ENCODE measurements at places on chromosomes 4 and X. TPM values are rescaled to one million over a fixed set of nuclear protein-coding genes. Genes with fewer than 3 reads are reported as not detected.

- peaks cover 14% of the 10 kb centered on the region for H3K36me3 ChIP-seq
- no peaks in the 10 kb centered on the region for H3K27me3 ChIP-seq
- DNase-seq = no peak
- H3K4me3 ChIP-seq = no peak overlapping the region
- no peak overlapping the region for H3K27ac ChIP-seq
Observed at GRCh38 chrX:3598046-3598605, 115.3 kb downstream of the PRKX start.

GRCh38 chr4:15550491-15550890 lies 80.8 kb downstream of the CC2D2A start:
- H3K4me1 ChIP-seq = peaks cover 19% of the 10 kb centered on the region
- H3K36me3 ChIP-seq = no peaks in the 10 kb centered on the region
- H3K27ac ChIP-seq = no peak overlapping the region
- no peaks in the 10 kb centered on the region for H3K27me3 ChIP-seq

GRCh38 chr4:143382596-143382995 lies 45.9 kb downstream of the GAB1 start:
- no peak overlapping the region for H3K27ac ChIP-seq
- no peak for DNase-seq
- no peaks in the 10 kb centered on the region for H3K36me3 ChIP-seq
- no peaks in the 10 kb centered on the region for H3K4me1 ChIP-seq
- no peak overlapping the region for H3K4me3 ChIP-seq

- H3K4me1 ChIP-seq = peaks cover 11% of the 10 kb centered on the region
- no peak overlapping the region for H3K4me3 ChIP-seq
- no peak for DNase-seq
- H3K27me3 ChIP-seq = no peaks in the 10 kb centered on the region
- H3K27ac ChIP-seq = no peak overlapping the region
Observed at GRCh38 chr4:38279650-38280322, 319.6 kb downstream of the PTTG2 start.

DNA sequence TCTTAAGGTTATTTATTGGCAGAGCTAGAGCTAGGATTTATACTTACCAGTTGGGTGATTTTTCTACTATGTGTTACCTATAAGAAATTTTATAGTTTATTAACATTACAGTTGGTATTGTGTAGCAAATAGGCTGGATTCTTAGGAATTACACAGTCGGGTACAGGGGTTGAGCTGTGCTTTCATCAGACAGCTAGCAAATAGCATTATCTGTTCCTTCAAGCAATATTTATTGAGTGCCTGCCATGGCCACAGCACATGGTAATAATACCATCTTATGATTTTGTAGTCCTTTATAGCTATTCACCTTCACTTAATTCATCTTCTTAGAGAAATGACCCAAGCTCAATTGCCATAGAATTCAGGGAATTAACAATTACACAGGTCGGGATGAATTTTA lies 109.4 kb upstream of the PACRGL start:
- no peaks in the 10 kb centered on the region for H3K27me3 ChIP-seq
- DNase-seq = no peak
- no peaks in the 10 kb centered on the region for H3K4me1 ChIP-seq
- H3K4me3 ChIP-seq = no peak overlapping the region
- H3K27ac ChIP-seq = no peak overlapping the region

GRCh38 chr4:26145212-26145611 lies 175.6 kb upstream of the RBPJ start:
- H3K36me3 ChIP-seq = no peaks in the 10 kb centered on the region
- H3K27ac ChIP-seq = no peak overlapping the region
- H3K27me3 ChIP-seq = peaks cover 2% of the 10 kb centered on the region
- DNase-seq = no peak
- peaks cover 14% of the 10 kb centered on the region for H3K4me1 ChIP-seq
- H3K4me3 ChIP-seq = no peak overlapping the region

- DNase-seq = no peak
- peaks cover 3% of the 10 kb centered on the region for H3K27me3 ChIP-seq
- no peaks in the 10 kb centered on the region for H3K4me1 ChIP-seq
- no peak overlapping the region for H3K4me3 ChIP-seq
Observed at GRCh38 chr4:165060938-165061337, 7.3 kb downstream of the TRIM75 start.

- H3K27ac ChIP-seq = peak overlapping the region; percentile 42
- DNase-seq = no peak
- H3K4me1 ChIP-seq = peaks cover 29% of the 10 kb centered on the region
- peaks cover 6% of the 10 kb centered on the region for H3K27me3 ChIP-seq
- peak overlapping the region; percentile 99 for H3K4me3 ChIP-seq
- peaks cover 6% of the 10 kb centered on the region for H3K36me3 ChIP-seq
Observed at GRCh38 chr4:145939441-145939750, 773 bp upstream of the ZNF827 start.

GRCh38 chrX:131146702-131147101 lies 88.6 kb downstream of the ARHGAP36 start:
- no peaks in the 10 kb centered on the region for H3K27me3 ChIP-seq
- no peak overlapping the region for H3K4me3 ChIP-seq
- H3K36me3 ChIP-seq = no peaks in the 10 kb centered on the region
- H3K4me1 ChIP-seq = no peaks in the 10 kb centered on the region

GRCh38 chrX:43958529-43958928 lies 14.7 kb downstream of the NDP start:
- peaks cover 2% of the 10 kb centered on the region for H3K27me3 ChIP-seq
- no peak overlapping the region for H3K27ac ChIP-seq
- peak; percentile 33 for DNase-seq
- peaks cover 5% of the 10 kb centered on the region for H3K4me1 ChIP-seq
- H3K4me3 ChIP-seq = no peak overlapping the region
- H3K36me3 ChIP-seq = no peaks in the 10 kb centered on the region

GRCh38 chrX:13894888-13895565 lies 78.1 kb upstream of the GPM6B start:
- H3K4me1 ChIP-seq = no peaks in the 10 kb centered on the region
- no peak overlapping the region for H3K27ac ChIP-seq
- no peaks in the 10 kb centered on the region for H3K36me3 ChIP-seq
- DNase-seq = no peak

DNA sequence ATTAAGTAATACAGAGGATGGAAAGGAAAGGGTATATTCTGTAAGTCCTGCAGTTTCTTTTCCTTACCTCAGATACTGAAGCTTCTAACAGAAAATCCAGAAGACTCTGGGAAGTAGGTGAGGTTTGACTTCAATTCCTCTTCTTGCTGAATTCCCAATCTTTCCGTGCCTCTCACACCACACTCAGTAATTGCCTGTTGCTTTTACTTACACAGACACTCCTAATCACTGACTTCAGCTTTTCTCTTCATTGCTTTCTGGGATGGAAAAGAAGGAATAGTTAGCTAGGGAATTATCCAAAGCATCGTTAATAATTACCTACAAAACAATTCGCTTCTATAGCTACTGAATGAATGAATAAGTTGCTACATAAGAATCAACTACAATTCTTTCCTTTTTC lies 163.6 kb downstream of the FBXO8 start:
- no peaks in the 10 kb centered on the region for H3K36me3 ChIP-seq
- no peaks in the 10 kb centered on the region for H3K4me1 ChIP-seq
- H3K27ac ChIP-seq = no peak overlapping the region
- H3K27me3 ChIP-seq = peaks cover 27% of the 10 kb centered on the region
- DNase-seq = no peak

DNA sequence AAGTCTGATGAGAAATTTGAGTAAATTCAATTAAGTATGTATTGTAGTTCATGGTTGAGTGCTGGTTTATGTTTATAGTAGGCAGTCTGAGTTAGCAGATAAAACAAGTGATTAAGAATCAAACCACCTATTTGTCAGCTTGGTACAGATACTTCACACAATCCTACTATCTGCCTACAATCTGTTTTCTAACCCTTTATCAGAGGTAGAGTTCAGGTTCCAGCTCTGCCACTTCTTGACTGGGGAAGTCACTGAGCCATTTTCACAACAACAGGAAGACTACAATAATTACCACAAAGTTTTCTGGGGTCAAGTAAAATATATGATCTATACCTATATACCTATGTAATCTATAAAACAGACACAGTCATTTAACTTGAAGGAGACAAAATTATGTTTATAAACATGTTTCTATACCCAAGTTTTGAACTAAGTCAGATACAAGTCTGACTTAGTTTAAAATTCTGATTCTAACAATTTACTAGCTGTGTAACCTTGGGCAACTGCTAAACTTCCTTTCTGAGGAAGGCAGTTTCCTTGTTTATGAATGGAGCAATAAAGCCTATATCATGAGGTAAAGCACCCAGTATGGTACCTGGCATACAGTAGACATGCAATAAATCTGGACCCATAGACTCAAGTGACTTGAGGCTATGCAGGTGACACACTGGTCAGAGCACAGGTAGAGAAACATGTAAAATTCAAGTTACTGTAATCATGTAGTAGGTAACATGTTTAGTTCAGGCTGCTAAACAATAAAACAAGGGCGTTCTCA lies 37.2 kb upstream of the BDH2 start:
- peaks cover 5% of the 10 kb centered on the region for H3K4me1 ChIP-seq
- H3K27me3 ChIP-seq = no peaks in the 10 kb centered on the region
- H3K27ac ChIP-seq = peak overlapping the region; percentile 48

GRCh38 chr4:35604724-35605123 lies 639.6 kb downstream of the ARAP2 start:
- H3K4me1 ChIP-seq = no peaks in the 10 kb centered on the region
- no peak overlapping the region for H3K27ac ChIP-seq
- no peaks in the 10 kb centered on the region for H3K36me3 ChIP-seq
- DNase-seq = no peak
- no peak overlapping the region for H3K4me3 ChIP-seq
- H3K27me3 ChIP-seq = no peaks in the 10 kb centered on the region

DNA sequence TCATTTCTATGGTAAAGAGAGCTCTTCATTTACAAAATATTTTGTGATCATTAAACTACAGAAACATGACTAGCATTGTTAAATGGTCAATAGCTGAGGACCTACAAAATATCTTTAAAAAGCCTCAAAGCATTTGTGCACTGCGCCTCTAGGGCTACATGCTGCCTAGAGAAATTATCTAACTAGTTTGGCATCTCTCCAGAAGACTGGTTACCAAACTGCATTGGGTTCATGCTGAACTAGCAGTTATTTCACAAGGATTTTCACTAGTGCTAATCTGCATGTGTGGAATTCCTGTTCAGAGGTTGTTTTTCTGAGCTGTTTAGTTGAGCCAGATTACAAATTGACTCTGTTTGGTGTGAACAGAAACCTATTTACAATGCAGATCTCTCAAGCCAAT lies 58.5 kb upstream of the PITX2 start:
- no peak for DNase-seq
- H3K27me3 ChIP-seq = no peaks in the 10 kb centered on the region
- no peaks in the 10 kb centered on the region for H3K36me3 ChIP-seq
- no peaks in the 10 kb centered on the region for H3K4me1 ChIP-seq
- H3K4me3 ChIP-seq = no peak overlapping the region
- no peak overlapping the region for H3K27ac ChIP-seq

- H3K4me1 ChIP-seq = peaks cover 16% of the 10 kb centered on the region
- no peak overlapping the region for H3K27ac ChIP-seq
- DNase-seq = no peak
- no peaks in the 10 kb centered on the region for H3K27me3 ChIP-seq
- no peak overlapping the region for H3K4me3 ChIP-seq
Observed at GRCh38 chr4:151908201-151908600, 147.4 kb upstream of the GATB start.

Gene DMRTC1
- total RNA-seq = not detected

Gene LEF1
- total RNA-seq = 386 TPM

Gene SPANXN3
- total RNA-seq = not detected

Gene CFAP47
- not detected for total RNA-seq

Gene TRO
- total RNA-seq = 0.54 TPM
